Pulmonary artery endothelial cell (primary cell): ENCODE measurements at places on chromosomes 5 and 9. TPM values are rescaled to one million over a fixed set of nuclear protein-coding genes. Genes with fewer than 3 reads are reported as not detected.

STK10 gene
- total RNA-seq: 33.9 and 34.0 TPM in 2 replicates

NOXA1 gene
- total RNA-seq: 0.11 and 0.66 TPM in 2 replicates

CAPSL gene
- not detected in 2 replicates for total RNA-seq

FAM78A gene
- total RNA-seq: 3.7 and 4.9 TPM in 2 replicates

LEAP2 gene
- 0.13 and 0.67 TPM in 2 replicates for total RNA-seq

TRPM3 gene
- 0.99 and 2.9 TPM in 2 replicates for total RNA-seq

PCDHGA10 gene
- total RNA-seq: 3.1 and 4.0 TPM in 2 replicates

STOM gene
- 196 and 284 TPM in 2 replicates for total RNA-seq

LRRC26 gene
- not detected in 2 replicates for total RNA-seq

F2RL2 gene
- total RNA-seq: 0.66 and 1.8 TPM in 2 replicates
